ENCODE measurements at places on chromosomes 5 and 9. TPM values are rescaled to one million over a fixed set of nuclear protein-coding genes. Genes with fewer than 3 reads are reported as not detected.

The DIRAS2 gene
- 0.57 TPM for polyA plus RNA-seq

The LCN15 gene
- 0.09 TPM for polyA plus RNA-seq

- no peak for DNase-seq
These were observed 66.9 kb downstream of the SKIC3 start for GRCh38 chr5:95487880-95488279.

The PLAC8L1 gene
- polyA plus RNA-seq = 2.2 TPM

The SHISAL2B gene
- 9.3 TPM for polyA plus RNA-seq

The PCDHGA6 gene
- 4.6 TPM for polyA plus RNA-seq
